AG04450 (cell line): ENCODE measurements at places on chromosomes 12 and 14. TPM values are rescaled to one million over a fixed set of nuclear protein-coding genes. Genes with fewer than 3 reads are reported as not detected.

MAP3K9 gene
- polyA plus RNA-seq = 0.22 and 0.24 TPM in 2 replicates

DNAJC22 gene
- polyA plus RNA-seq = 11.3 and 12.2 TPM in 2 replicates

ADGRD1 gene
- polyA plus RNA-seq = 0.05 TPM in 1 of 2 replicates, not detected in the other

CRIP2 gene
- polyA plus RNA-seq = 28.2 and 43.8 TPM in 2 replicates

MMP17 gene
- 9.9 and 13.2 TPM in 2 replicates for polyA plus RNA-seq

AQP2 gene
- polyA plus RNA-seq = not detected in 2 replicates

TAS2R7 gene
- not detected in 2 replicates for polyA plus RNA-seq

EPYC gene
- polyA plus RNA-seq = 0.11 TPM in 1 of 2 replicates, not detected in the other

RNASE1 gene
- polyA plus RNA-seq = not detected in 2 replicates

GPR135 gene
- 1.7 and 2.4 TPM in 2 replicates for polyA plus RNA-seq

HPD gene
- polyA plus RNA-seq = 0.05 TPM in 1 of 2 replicates, not detected in the other

OR4E1 gene
- not detected in 2 replicates for polyA plus RNA-seq

BIN2 gene
- polyA plus RNA-seq = 0.04 TPM in 1 of 2 replicates, not detected in the other

OR4E2 gene
- polyA plus RNA-seq = not detected in 2 replicates

PIGH gene
- polyA plus RNA-seq = 16.0 and 17.6 TPM in 2 replicates

CNPY2 gene
- 186 and 194 TPM in 2 replicates for polyA plus RNA-seq

KRT82 gene
- not detected in 2 replicates for polyA plus RNA-seq

RNASE3 gene
- not detected in 2 replicates for polyA plus RNA-seq

TRMT61A gene
- 4.4 and 6.1 TPM in 2 replicates for polyA plus RNA-seq

AVPR1A gene
- polyA plus RNA-seq = not detected in 2 replicates

SIX6 gene
- polyA plus RNA-seq = not detected in 2 replicates

ITGB7 gene
- polyA plus RNA-seq = 0.15 and 0.19 TPM in 2 replicates

SMIM41 gene
- polyA plus RNA-seq = not detected in 2 replicates
